ENCODE measurements at places on chromosomes 13 and 19.

- no peak for DNase-seq
These were observed 289.9 kb downstream of the DACH1 start for GRCh38 chr13:71577127-71577526.

DNA sequence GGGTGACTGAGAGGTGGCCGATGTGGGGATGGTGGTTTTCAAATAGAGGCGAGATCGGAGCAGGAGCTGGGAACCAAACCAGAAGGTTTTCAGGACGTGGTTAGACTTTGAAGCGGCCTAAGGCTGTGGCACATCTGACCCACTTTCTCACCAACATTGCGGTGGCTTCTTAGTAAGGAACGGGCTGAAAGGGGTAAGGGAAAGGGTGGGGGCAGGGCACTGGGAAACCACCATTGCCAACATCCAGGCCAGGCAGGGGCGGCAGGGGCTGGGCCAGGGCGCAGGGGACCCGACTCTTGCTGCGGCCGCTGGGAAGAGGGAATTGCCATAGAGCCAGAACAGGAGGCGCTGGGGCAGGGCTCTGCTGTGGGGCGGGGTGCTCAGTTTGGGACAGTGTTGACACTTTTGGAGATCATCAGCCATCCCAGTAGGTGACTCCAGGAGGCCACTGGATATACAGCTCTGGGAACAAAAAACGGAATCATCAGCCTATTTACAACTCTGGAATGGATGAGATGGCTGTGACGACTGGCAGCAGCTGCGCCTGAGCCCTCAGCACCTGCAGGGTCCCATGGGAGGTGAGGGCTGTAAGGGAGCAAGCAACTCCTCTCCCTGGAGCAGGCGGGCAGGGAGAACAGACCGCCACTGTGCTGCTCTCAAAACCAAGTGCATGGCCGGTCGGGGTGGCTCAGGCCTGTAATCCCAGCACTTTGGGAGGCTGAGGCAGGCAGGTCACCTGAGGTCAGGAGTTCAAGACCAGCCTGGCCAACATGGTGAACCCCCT, 52.2 kb downstream of the IRS2 start:
- DNase-seq = no peak

DNA sequence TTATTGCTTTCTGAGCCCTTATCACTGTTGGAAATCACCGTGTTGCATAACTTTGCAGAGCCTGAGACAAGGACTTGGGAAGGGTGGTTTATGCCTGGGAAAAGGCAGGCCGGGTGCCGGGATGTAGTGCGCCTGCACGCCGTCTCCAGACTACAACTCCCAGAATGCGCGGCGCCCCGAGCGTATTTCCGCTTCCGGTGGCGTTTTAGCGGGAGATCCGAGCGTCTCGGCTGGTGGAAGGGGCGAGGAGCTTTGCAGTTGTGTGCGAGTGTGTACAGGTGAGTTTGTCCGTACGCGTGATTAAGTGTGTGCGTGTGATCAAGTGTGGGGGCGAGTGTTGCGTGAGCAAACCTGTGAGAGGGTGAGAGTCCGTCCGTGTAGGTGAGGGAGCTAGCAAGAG, 75.4 kb downstream of the PEG3 start:
- DNase-seq = peak; percentile 29

GRCh38 chr13:20395061-20395916, 130.4 kb downstream of the CRYL1 start:
- no peak for DNase-seq

GRCh38 chr19:7637374-7638256, 705 bp downstream of the STXBP2 start:
- DNase-seq = peak; percentile 33

DNA sequence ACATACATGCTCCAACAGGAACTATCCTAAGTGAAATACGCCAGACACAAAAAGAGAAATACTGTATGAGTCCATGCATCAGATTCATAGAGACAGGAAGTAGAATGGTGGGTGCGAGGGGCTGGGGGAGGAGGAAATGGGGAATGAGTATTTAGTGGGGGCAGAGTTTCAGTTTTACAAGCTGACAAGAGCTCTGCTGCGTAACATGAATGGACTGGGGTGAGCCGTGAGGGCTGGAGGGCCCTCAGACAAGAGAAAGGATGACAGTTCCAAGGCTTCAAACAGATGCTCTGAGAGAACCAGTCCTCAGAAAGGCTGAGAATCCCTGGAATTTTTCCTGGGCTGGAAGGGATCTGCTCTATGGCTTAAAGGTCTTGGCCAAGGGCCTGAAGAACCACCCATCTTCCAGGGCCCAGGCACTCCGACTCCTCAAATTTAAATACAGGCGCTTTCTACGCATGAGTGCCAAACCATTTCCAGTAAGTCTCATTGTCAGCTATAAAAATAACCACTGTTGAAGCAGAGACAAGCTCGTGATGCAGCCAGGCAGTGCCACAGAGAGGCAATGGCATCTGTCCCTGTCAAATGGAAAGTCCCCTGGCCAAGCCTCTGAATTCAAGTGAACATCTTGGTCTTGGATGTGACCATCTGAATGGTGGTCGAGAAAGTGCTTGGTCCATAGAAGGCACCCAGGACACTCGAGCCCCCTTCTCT, 17.5 kb downstream of the KLF2 start:
- DNase-seq = peak; percentile 38

DNA sequence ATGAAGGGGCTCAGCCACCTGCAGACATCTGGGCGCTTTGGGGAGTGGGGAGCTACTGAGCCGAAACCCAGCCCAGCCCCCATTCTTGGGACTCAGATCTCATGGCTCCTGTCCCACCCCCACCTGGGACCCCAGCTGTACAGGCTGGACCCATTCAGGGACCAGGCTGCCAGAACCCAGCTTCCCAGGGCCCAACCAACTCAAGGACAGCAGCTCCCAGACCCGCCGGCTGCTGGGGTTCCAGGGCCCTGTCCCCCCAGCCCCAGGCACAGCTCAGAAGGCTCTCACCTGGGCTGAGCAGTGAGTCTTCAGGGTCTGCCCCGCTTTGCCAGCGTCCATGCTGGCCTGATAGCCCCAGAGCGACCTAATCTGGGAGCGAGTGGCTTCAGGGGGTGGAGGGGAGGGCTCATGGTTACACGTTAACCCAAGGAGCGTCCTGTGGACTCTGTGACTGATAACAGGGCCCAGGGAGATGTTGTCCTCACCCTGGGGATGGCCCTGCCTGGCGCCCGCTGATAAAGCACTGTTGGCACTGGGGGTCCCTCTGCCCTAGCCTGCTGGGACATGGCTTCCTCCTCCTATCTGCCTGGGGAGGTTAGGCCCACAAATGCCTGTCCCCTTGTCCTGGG, at the start of gene TMEM86B:
Gene TMEM86B (minus strand): TSS at position 361 of the 629 bp plus-strand sequence. CDS start 22 bp downstream, at position 339.
- DNase-seq = no peak

- no peak for DNase-seq
These were observed 3.3 kb downstream of the REX1BD start for GRCh38 chr19:18591735-18592385.

GRCh38 chr19:46866407-46867136, 5.8 kb downstream of the ARHGAP35 start:
- DNase-seq = no peak

DNA sequence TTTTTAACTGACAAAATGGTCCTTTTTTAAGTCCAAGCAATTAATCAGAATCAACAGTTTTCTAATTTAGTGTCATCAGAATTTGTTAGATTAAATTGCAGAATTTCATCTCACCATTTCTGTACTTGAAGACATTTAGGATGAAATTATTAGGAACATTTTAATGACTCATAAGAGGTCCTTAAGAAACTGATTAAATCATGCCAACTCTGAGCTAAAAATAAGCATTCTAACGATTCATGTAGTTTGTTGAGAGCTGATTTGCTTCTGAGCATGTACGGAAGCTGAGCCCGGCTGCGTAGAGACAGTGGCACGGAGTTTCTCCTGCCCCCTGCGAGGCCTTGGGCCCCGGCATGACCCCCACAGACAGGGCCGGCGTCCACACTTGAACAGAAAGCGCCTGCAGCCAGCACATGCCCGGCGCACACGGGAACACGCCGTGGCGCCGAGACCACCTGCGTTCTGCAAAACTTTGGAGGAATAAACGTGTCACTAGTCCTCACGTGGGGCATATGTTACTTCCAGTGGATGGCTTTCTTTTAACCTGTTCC, 89.7 kb upstream of the MCF2L start:
- no peak for DNase-seq

GRCh38 chr13:98405107-98405571, 171.8 kb downstream of the STK24 start:
- DNase-seq = no peak

DNA sequence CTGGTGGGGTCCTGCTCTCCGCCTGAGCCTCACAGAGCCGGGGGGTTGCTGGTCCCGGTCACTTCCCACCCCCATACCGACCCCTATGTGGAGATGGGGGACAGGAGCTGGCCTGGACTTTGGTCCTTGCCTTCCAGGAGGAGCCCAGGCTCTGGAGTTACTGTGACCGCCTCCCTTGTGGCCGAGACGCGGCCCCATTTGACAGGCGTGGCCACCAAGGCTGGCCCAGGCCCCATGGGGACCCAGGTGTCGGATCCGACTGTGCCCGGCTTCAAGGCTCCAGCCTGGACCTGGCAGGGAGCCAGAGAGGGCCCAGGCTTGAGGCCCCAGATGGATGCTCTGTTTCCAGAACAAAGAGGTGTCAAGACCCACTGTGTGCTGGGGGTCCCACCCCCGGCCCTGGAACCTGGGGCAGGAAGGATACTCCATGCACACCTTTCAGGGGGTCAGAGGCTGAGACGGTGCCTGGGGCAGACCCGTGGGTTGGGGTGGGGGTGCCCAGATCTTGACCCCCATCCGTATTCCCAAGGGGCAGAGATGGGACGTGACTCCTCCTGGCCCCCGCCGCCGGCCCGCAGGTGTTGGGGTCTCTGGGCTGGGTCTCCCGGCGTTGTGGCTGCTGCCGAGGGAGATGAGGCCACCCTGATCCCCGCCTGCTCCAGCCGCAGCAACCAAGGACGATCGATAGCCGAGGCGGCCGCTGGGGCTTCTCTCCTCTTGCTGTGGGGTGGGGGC, 47.8 kb upstream of the TCF3 start:
- DNase-seq = no peak

DNA sequence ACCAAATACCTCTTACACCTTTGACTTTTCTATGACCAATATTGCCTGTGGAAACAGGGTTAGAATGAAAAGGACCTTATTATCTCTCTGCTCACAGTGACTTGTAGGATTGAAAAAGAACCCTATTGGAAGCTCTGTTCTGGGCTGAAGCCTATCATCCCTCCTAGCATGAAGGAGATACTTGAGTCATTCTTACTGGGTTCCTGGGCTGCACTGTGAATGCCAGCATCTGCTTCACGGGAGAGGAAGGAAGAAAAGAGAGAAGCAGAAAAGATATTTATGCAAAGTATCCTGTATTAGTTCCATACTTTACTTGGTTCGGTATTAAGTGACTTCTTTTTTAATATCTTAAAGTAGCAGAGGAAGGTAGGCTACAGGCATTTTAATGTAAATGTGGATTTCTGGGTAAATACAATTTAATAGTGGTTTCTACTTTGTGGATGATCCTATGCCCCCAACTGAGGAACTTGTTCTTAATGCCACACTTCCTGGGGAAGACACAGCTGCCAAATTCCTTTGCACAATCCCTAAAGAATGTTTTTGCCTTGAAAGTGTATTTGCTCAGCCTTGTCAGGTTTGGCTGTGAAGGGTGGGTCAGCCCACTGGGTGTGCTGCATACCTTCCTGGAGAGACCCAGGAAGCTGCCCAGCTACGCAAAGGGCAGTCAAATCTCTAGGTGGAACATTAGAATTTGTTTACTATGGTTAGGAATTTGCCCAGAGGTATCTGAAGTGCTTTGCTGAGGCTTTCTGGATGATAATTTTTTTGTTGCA, 13.7 kb upstream of the SCEL start:
- DNase-seq = peak; percentile 66

- DNase-seq = no peak
These were observed 640.1 kb upstream of the KLF12 start for GRCh38 chr13:74774264-74774663.

GRCh38 chr19:47243364-47243775, 12.4 kb upstream of the BBC3 start:
- DNase-seq = no peak

DNA sequence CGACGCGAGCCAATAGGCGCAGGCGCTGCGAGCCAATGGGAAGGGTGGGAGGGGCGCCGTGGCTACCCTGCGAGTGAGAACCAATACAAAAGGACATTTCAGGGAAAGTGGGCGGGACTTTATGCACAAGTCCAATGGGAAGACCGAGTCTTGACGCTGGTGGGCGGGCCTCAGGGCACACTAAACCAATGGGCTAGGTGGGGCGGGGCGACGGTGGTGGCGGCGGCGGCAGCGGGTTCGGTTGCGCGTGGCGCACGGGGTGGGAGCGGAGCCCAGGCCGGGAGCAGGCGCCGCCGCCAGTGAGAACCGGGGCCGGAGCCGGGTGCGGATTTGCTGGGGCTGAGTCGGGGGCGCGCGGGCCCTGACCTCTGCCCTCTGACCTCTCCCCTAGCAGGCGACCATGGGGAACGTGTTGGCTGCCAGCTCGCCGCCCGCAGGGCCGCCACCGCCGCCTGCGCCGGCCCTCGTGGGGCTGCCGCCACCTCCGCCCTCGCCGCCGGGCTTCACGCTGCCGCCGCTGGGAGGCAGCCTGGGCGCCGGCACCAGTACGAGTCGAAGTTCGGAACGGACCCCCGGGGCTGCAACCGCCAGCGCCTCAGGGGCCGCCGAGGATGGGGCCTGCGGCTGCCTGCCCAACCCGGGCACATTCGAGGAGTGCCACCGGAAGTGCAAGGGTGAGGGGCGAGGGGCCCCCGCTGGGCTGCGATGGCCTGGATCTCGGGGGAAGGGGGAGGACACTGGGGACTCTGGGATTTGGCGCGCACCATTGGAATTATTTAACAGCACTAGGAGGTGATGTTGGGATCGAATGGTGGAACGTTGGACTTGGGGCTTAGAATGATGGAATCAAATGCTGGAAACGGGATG, at the start of gene TOMM40:
Gene TOMM40 (plus strand): TSS at position 239 of the 867 bp plus-strand sequence. CDS start 162 bp downstream, at position 401.
- no peak for DNase-seq

GRCh38 chr13:80101040-80101439, 239.9 kb downstream of the SPRY2 start:
- no peak for DNase-seq

DNA sequence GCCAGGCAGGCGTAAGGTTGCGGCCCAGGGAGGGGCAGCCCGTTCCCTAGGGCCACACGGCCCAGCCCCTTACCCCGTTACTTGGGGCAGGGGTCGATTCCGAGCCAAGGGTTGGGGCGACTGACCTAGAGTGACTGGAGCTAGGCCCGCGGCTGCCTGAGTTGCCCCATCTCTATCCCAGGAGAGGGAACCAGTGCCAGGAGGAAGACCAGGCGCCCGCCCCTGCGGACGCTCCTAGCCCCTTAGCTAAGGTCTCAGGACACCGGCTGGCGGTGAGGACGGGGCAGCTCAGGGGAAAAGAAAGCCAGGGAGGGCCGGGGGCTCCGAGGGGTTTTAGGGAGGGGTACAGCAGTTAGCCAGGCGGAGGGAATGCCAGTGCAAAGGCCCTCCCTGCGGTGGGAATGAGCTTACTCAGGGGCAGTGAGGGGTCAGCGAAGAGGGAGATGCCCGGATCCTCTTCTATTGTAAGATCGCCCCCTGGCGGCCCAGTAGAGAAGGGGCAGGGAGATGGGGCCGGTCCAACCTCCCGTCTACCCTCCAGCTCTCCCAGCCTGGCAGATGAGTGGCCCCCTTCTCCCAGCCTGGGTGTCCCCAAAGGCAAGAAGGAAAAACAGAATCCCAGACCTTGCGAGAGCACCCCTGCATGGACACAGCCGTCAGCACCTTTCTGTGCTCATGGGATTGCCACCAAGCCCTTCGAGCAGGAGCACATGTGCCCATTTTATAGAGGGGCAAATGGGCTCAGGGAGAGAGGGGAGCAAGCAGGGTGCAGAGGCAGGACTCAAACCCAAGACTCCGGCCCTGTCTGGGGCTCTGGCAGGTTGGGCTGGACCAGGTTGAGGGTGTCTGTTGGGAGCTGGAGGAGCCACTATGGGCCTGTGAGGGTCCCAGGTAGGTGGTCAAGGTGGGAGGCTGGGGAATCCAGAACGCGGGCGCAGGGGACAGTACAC, 16.3 kb downstream of the CILP2 start:
- no peak for DNase-seq

GRCh38 chr19:20607943-20608342, 42.4 kb upstream of the ZNF737 start:
- DNase-seq = no peak

All from prostate gland (tissue), 2 donors.